Activated naive CD4-positive, alpha-beta T cell (primary cell): ENCODE measurements at places on chromosomes 3 and 15.

DNA sequence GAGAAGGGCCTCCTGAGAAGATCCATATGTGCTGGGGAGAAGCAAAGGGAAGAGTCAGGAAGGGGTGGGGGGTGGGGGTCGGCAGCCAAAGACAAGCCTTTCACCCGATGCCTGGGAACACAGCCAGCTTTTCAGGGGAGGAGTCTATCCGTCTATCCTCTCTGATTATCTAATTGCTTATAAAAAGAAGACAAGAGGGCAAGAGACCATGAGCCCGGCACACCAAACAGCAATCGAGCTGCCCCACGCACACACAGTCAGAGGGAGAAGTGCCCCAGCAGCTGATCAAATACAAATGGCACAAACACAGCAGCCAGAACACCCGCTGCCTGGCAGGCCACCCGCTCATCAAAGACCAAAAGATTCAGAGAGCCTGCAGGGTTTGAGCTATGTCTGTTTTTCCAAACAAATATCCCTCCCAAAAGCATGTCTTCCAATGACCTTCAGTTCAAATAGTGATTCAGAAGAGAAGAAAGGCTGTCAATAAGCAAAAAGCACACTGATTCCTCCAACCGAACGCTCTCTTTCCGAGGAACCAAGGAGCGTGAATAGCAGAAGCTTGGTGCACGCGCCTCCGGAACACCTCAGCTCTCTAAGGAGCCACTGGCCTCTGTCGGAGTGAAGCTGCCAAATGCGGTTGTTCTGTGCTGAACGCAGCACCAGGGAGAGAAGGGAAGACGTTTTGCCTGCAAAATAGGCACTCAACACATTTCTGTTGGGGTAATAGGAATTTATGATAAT is 419.2 kb downstream of the OCA2 start:
- no peak for DNase-seq

GRCh38 chr3:66138336-66139313 is 82.2 kb upstream of the SLC25A26 start:
- DNase-seq: no peak

DNA sequence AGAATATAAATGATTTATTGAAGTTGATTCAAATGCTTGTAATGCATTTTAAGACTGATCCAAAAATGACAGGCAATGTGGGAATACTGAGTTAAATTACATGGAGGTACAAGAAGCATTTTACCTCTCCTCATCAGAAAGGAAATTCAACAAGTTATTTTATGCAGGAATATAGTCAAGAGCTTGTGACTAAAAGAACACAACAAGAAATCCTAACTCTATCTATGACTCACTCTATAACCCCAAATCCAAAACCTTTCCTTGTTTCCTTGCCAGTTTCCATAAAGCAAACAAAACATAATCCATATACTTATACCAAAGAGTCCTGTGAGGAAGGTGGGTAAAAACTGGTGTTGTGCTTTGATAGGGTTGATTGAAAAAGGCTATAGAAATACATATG is 30.8 kb downstream of the SIN3A start:
- no peak for DNase-seq

DNA sequence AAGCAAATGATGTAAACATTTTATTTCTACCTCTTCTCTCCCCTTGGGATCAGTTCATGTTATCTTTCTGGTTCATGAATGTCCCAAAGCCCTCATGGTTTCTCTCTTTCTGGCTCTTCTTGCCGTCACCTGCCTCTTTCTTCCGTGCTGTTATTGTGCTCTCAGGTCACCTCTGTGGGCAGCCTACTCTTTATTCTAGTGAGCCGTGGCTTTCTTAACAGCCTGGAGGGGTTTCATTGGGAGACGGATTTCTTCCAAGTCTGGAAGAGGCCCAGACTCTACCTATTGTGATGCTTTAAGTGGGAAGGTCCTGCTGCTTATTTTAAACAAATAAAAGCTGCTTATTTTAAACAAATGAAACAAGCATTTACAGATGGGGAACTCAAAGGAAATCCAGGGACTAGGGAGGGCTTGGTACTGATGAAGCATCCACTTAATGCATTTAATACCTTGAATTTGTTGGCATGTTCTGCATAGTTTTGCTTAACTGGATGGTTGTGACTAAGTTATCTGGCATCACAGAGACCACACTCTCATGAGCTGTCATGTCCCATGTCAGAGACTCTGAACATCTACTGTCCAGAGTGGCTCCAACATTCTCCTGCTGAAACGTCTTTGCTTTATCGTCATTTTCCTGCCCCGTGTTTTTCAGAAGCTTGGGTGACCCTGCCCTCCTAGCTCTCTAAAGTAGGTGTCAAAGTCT is 443.3 kb downstream of the GABRG3 start:
- DNase-seq: no peak

- DNase-seq: no peak
These were observed 603.7 kb upstream of the ALCAM start for GRCh38 chr3:104763007-104763406.

DNA sequence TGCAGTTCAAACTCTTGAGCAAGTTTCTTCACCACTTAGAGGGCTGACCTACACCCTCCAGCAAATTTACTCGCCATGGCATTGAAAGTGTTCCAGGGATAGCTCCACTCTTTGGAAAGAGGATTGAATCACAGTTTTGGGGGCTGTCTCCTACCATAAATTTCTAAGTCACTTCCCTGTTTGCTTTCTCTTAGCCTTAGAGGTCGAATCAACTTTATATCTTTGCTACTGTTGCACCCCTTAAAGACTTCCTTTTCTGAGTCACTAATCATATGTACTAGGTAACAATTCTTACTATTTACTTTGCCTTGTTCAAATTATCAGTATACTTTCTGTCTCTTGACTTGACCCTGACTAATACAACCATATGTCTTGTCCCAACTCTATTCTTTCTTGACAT is 1151.8 kb upstream of the ALCAM start:
- DNase-seq: no peak

- DNase-seq: no peak
These were observed 19.4 kb downstream of the RBP1 start for GRCh38 chr3:139519998-139520737.

GRCh38 chr3:156739976-156740375 is 65.6 kb downstream of the TIPARP start:
- no peak for DNase-seq

DNA sequence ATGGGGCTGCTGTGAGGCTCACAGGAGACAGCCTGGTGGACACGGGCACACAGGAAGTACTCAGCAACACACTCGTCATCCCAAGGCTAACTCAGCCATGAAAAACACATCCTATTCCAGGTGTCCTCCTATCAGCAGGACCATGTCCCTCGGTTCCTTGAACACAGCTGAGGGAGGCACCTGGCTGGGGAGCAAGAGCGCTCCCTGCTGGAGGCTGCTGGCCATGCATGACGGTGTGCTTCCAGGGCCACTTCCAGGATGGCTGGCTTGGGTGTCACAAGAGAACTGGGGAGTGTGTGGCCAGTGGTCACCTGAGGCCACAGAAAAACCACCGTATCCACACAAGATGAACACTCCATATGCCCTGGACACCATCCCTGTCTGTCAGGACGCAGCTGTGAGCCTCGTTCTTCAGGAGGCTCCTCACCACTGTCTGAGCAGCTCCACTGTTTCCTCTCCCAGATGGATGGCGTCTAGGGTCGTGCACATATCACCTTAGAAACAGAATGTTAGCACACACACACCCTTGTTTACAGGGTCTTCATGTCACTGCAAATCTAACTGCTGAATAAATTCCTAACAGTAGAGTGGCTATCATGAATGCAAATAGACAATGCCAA is 31.0 kb downstream of the POC1A start:
- DNase-seq: peak; percentile 40

GRCh38 chr3:41250825-41251224 is 51.5 kb downstream of the CTNNB1 start:
- DNase-seq: no peak

GRCh38 chr3:128326051-128326823 is 140.5 kb downstream of the DNAJB8 start:
- no peak for DNase-seq

DNA sequence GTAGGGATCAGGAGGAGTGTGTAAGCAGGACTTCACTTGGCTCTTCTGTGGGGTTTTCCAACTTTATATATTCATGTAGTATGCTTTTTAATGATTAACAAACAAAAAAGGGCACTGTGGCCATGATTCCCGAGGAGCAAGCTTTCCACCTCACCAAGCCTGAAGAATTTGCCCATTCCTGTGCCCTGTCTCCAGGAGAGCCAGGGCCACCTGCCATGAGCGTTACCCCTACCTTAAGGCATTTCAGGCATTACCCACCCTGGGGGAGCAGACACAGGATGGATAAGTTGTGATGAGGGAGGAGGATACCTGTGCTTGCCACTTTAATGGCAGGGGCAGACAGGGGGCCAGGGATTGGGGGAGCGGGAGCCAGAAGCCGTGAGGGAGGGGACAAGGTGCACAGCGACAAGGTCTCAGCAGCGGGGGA is 3.0 kb downstream of the TRPM1 start:
- no peak for DNase-seq

DNA sequence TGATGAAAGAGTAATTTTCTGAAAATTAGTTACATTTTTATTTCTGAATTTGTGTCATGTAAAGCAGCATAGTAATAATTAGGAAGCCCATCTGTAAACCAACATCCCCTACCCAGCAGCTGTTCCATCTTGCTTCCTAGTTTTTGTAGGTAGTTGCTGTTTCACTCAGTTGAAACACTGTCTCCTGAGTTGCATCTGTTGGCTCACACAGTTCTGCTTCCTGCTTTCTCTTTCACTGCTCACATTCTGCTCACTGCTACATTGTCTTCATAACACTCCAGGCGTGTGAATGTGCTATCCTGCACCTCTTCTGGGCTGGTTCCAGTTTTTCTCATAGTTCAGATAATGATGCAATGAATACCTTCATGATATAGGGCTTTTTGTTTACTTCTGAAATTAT is 123.4 kb downstream of the EPHB1 start:
- DNase-seq: no peak

GRCh38 chr3:14913071-14913925 is 34.1 kb upstream of the NR2C2 start:
- DNase-seq: no peak

DNA sequence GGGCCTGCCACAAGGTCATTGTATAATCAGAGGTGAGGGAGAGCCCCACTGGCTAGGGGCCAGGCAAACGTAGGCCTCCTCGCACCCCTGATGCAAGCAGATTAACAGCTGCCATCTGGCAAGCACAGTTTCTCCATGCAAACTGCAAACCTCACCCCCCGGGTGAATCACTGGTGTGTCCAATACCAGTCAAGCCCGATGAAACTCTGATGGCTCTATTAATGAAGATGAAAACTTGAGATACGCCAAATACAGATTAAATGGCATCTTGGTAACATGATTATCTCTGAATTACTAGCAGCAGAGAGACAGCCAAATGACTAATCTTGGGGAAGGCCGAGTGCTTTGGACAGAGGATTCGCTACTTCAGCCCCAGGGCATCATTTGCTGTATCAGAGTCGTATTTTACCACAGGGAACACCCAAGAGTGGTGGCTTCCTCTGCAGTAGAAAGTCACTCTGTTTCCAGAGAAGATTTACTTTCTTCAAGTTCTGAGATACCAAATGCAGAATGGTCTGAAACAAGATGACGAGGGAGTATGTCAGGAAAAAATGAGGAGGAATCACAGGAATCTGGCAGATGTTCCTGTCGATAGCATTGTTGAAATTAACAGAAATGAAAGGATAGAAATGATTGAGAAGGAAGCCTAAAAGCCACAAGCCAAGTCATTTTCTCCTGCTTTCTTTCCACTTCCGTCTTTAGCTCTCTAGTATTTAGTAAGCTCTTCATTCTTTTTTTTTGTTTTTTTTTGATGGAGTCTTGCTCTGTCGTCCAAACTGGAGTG is 96.2 kb upstream of the NR2F2 start:
- no peak for DNase-seq

GRCh38 chr3:117562000-117562399 is 852.4 kb downstream of the TUSC7 start:
- DNase-seq: no peak

DNA sequence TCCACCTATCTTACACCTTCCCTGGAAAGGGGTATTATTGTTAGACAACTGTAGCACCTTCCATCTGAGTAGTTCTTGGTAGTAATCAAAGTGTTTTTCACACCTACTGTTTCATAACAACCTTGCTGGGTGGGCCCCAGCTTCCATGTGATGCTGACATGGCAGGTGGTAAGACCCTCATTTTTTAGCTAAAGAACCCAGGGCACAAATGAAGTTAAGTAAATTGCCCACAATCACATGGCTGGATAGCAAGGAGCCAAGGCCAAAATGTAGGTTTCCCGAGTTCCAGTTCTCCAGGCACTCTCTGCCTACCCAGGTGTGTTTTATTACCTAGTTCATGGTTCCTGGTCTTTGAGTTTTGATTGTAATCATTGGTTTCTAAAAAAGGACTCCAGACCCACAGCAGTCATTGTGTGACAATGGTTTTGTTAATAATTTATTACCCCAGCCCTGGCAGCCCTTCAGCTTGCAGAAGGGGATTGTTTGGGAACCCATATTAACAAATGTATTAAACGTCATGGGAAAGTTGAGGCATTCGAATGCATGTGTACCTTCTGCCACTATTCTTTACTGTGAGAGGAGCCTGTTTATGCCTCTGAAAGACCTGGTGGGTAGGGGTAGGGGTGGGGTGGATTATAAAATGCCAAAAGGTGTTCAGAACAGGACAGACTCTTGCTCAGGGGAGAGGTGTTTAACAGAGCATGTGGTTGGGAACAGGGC is 222.2 kb upstream of the BHLHE40 start:
- no peak for DNase-seq

- no peak for DNase-seq
These were observed 255.8 kb downstream of the EPHA3 start for GRCh38 chr3:89363171-89363570.

DNA sequence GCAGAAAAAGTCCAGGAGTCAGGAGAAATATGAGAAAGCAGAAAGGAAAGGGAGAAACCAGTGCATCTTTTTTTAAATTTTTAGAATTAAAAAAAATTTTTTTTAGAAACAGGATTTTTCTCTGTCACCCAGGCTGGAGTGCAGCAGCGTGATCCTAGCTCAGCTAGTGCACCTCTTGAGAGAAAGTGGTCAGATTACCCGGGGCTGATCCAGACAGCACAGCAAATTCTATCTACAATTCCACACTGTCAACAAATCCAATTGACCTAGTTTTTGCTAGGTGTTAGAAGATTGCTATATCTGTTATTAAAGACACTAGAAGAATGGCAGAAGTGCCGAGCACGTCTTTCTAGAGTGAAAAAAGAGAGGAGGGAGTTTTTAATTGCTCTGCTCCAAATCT is 117.3 kb downstream of the RFTN1 start:
- DNase-seq: no peak

DNA sequence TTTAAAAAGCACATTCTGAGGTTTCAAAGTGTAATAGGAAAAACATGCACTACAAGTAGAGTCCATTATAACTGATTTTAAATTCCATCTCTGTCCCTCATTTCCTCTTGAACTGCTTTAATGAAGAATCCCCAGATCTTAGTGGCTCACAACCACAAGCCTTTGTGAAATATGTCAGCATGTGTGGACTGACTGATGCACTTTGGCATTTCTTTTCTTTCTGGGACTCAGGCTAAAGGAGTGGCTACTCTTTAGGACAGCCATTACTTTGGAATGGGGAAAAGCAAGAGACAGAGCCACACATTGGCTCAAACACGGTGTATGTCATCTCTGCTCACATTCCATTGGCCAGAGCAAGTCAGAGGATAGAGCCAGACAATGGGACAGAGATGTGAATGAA is 139.6 kb downstream of the GRM7 start:
- DNase-seq: no peak

- DNase-seq: no peak
These were observed 50.6 kb downstream of the GMNC start for GRCh38 chr3:190811775-190812480.

- DNase-seq: no peak
These were observed 4.8 kb upstream of the RHOV start for GRCh38 chr15:40878785-40879184.

GRCh38 chr15:85540085-85540797 is 159.8 kb downstream of the AKAP13 start:
- DNase-seq: no peak
